Prostate gland (tissue), 2 donors: ENCODE measurements at places on chromosomes 5 and 9. TPM values are rescaled to one million over a fixed set of nuclear protein-coding genes. Genes with fewer than 3 reads are reported as not detected.

ROR2 gene
- 37.2 TPM for total RNA-seq

- no peaks in the 10 kb centered on the region for H3K4me1 ChIP-seq
- H3K27ac ChIP-seq = no peak overlapping the region
- no peak overlapping the region for H3K4me3 ChIP-seq
- DNase-seq = no peak
- no peaks in the 10 kb centered on the region for H3K27me3 ChIP-seq
- no peaks in the 10 kb centered on the region for H3K36me3 ChIP-seq
Measured at GRCh38 chr5:15547261-15547839, 47.4 kb downstream of the FBXL7 start.

MYMK gene
- not detected for total RNA-seq

- H3K27me3 ChIP-seq = no peaks in the 10 kb centered on the region
- no peaks in the 10 kb centered on the region for H3K4me1 ChIP-seq
- no peaks in the 10 kb centered on the region for H3K36me3 ChIP-seq
- DNase-seq = peak; percentile 37
- H3K27ac ChIP-seq = peak overlapping the region; percentile 84
Measured at GRCh38 chr5:14581891-14582796, 552 bp downstream of the OTULINL start.

- no peak overlapping the region for H3K4me3 ChIP-seq
- H3K36me3 ChIP-seq = no peaks in the 10 kb centered on the region
- H3K4me1 ChIP-seq = no peaks in the 10 kb centered on the region
- no peaks in the 10 kb centered on the region for H3K27me3 ChIP-seq
Measured at GRCh38 chr5:107739661-107740060, 68.9 kb upstream of the EFNA5 start.

- peak overlapping the region; percentile 98 for H3K27ac ChIP-seq
- H3K4me3 ChIP-seq = peak overlapping the region; percentile 8
- no peaks in the 10 kb centered on the region for H3K36me3 ChIP-seq
- peak; percentile 93 for DNase-seq
Measured at GRCh38 chr9:127545196-127546124, 66.6 kb upstream of the STXBP1 start.

DNA sequence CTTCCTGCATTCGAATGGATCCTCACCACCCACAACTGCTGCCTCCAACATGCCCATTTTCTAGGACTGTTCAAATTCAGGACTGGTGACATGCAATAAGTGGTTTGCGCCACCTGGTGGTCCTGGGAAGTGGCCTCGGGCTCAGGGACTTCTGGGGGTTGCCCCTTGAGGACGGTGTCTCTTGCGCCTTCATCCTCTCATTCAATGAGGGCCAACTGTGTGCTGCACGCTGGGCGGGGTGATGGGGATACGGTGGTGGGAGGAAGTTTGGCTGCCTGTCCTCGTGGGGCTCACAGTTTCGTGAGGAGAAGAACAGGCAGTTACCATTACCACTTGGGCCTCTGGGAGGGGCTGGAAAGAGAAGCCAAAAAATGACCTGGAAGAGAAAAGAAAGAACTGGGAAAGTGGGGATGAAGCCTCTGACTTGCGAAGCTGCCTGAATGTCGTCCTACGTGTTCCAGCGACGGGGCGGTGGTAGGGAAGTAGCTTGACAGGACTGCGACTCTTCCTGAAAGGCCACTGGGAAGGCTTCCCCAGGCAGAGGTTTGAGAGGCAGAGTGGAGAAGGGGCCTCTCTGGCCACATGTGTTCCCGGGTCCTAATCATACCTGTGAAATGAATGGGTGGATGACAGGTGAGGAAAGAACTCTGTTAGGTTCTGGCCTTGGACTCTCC lies 49.0 kb downstream of the PSD2 start:
- DNase-seq = peak; percentile 47
- no peaks in the 10 kb centered on the region for H3K4me1 ChIP-seq
- H3K27ac ChIP-seq = no peak overlapping the region
- no peaks in the 10 kb centered on the region for H3K36me3 ChIP-seq

GRCh38 chr9:18778846-18779245 lies 254.2 kb downstream of the SAXO1 start:
- H3K27me3 ChIP-seq = no peaks in the 10 kb centered on the region
- H3K4me1 ChIP-seq = no peaks in the 10 kb centered on the region
- no peak overlapping the region for H3K27ac ChIP-seq
- H3K36me3 ChIP-seq = no peaks in the 10 kb centered on the region
- no peak overlapping the region for H3K4me3 ChIP-seq
